EL (cell line): ENCODE measurements at places on chromosomes 5 and 9.
A peak's percentile ranks its signal among the peaks of the same experiment; 100 is the strongest.

DNA sequence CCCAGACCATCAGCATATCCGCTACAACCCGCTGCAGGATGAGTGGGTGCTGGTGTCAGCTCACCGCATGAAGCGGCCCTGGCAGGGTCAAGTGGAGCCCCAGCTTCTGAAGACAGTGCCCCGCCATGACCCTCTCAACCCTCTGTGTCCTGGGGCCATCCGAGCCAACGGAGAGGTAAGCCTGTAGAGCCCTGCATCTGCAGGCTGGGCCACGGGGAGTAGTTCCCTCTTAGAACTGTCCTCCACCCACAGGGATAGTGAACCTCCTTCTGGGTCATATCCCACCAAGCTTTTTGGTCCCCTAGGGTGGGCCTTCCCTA, 569 bp downstream of the GALT start:
- no peak for DNase-seq

DNA sequence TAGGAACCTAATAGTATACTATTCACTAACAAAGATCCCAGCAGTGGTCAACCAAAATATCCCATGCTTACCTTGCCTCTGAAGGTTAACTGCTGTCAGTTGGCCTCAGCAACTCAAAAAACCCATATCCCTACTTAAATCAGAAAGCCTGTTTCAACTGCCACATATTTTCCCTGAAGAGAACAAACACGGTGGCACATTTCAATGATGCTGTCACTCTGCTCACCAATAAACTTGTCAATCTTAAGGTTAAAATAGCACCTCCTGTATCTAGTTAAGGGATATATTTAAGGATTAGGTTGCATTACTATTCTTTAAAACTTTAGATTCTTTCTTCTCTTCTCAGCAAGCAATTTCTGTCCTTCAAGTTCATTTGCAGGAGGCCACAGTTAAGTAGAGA, 986.9 kb downstream of the CDH18 start:
- no peak for DNase-seq

DNA sequence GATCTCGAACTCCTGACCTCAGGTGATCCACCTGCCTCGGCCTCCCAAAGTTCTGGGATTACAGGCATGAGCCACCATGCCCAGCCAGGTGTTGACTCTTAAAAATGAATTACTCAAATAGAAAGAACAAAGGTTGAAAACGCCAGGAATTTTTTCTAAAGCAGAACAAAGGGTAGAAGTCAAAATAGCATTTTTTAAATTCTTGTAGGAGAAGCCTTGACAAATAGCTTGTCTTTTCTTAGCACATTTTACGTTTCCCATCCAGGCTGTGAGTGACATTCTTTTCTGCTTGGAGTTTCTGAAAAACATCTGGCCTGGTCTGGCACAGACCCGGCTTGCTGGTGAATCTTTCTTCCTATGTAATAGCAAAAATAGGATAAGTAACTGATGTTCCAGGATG, 169.4 kb upstream of the ZNF462 start:
- DNase-seq = no peak

- peak; percentile 57 for DNase-seq
Measured at GRCh38 chr9:124632077-124632621, 125.0 kb upstream of the NR5A1 start.

- no peak for DNase-seq
Measured at GRCh38 chr5:149567226-149567625, 14.1 kb upstream of the ARHGEF37 start.

DNA sequence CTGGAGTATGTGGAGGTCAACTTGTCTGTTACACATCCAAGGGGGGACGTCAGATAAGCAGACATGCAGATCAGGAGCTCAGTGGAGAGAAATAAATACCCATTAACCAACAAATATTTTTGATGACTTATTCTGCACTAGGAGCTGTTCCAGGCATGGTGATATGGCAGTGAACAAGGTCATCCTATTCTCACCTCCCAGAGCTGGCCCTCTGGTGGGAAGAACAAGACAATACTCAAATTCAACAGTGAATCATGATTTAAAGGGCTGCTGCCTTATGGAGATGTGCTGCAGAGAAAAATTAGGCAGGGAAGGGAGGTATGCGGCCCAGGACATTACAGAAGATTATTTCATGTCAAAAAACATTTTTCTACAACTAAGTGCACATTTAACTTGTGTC, 36.5 kb downstream of the SYK start:
- DNase-seq = no peak

- DNase-seq = no peak
Measured at GRCh38 chr9:89278551-89278950, 32.4 kb upstream of the CKS2 start.

- no peak for DNase-seq
Measured at GRCh38 chr5:172160506-172160905, 27.5 kb downstream of the STK10 start.

DNA sequence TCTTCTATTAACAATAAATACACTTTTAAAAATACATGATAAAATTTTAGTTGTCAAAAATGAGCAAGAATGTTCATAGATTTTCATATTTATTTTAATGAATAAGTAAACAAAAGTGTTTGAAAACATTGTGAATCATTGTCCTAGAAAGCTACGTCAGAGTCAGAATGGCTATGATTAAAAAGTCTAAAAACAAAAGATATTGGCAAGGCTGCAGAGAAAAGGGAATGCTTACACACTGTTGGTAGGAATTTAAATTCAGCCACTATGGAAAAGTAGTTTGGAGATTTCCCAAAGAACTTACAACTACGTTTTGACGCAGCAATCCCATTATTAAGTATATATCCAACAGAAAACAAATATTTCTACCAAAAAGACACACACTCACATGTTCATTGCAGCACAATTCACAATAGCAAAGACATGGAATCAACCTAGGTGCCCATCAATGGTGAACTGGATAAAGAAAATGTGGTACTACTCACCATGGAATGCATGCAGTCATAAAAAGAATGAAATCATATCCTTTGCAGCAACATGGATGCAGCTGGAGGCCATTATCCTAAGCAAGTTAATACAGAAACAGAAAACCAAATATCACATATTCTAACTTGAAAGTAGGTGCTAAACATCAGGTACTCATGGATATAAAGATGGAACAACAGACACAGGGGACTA, 49.2 kb upstream of the FBXL17 start:
- DNase-seq = peak; percentile 47

DNA sequence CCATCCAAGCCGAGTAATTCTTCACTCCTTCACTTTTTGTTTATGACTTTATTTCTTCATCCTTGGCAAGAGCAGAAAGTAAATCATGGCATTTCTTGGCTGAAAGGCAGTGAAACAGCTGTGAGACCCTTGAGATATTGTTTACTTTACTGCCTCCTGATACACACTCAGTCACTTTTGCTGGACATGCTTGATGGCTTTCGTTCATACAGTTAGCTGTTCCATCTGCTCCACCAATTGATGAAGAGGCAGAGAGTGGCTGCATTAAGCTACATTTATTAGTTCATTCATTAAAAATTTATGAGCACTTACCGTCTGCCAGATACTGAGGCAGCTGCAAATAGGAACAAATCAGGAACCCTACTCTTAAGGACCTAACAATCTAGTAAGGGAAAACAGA, 184.4 kb upstream of the OR13F1 start:
- no peak for DNase-seq

- peak; percentile 93 for DNase-seq
Measured at GRCh38 chr5:6732634-6733410, 19.6 kb downstream of the TENT4A start.

- DNase-seq = no peak
Measured at GRCh38 chr5:129853588-129853987, 50.7 kb upstream of the CHSY3 start.

DNA sequence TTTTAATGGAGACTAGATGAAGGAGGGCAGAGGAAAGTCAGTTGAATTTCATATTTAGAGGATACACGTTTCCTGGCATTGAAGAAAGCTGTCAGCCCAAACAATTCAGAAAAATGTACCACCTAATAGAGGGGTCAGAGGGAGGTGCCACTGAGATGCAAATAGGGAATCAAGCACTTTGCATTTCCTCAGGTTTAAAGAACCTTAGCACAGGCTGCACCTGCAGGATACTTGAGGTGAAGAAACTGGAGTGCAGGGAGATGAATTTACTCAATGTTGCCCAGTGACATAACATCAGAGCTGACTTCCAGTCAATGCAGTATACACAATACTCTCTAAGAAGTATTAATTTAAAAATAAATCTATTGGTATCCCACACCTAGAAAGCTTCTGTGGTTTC, 67.0 kb upstream of the MAST4 start:
- DNase-seq = no peak

- no peak for DNase-seq
Measured at GRCh38 chr9:3628239-3628638, 102.4 kb upstream of the RFX3 start.

GRCh38 chr9:103458826-103459225, 463.7 kb downstream of the CYLC2 start:
- DNase-seq = no peak

- DNase-seq = no peak
Measured at GRCh38 chr5:143678148-143678905, 133.6 kb upstream of the HMHB1 start.

DNA sequence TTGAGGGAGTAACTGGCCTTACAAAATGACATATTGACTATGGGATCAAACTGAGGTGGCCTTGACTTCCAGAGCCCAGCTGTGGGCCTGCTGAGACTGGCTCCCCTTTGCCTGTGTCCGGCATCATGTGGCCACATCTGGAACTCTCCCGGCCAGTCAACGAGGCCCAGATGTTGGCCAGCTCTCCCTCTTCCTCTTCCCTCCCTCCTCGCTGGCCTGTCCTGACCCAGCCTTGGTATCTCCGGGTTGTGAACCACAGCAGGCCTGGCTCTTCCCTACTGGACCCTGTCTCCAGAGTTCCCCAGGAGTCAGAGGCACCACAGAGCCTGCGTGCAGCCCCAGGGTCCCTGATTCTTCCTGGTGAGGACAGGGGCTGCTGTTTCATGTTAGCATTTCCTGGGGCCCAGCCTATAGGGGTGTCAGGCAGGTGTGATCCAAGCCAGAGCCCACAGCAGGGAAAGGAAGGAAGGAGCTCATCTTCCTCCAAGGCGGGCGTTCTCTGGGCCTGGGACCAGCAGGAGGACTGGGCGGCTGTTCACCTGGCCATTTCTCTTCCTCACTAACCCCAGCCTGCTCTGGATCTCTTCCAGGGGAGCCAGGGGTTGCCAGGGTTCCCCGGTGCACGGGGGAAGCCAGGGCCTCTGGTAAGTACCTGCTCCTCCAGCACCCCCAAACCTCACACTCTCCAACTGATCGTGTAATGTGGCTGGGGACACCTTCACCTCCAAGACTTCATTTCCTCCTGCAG, 81.2 kb downstream of the COL27A1 start:
- DNase-seq = no peak

DNA sequence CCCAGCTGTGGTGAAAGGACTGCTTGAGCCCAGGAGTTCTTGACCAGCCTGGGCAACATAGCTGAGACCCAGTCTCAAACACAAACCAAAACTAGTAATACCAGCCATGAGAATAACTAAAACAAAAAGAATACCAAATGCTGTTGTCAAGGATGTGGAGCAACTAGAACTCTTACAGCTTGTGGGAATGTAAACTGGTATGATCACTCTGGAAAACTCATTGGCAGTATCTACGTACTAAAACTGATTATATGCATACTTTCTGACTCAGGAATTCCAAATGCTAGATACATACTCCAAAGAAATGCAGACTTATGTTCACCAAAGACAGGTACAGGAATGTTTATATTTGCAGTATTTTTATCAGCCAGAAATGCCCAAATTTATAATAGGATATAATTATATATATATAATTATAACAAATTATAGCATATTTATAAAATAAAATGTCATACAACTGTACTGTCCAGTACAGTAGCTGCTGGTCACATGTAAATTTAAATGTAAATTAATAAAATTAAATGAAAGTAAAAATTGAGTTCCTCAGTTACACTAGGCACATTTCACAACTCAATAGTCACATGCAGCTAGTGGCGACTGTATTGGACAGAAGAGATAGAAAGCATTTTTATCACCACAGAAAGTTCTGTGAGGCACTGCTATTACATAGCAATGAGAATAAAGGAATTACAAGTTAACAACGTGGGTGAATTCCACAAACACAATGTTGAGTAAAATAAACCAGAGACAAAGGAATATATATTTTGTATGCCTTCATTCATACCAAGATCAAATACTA, 118.5 kb downstream of the GNAQ start:
- peak; percentile 19 for DNase-seq

GRCh38 chr5:53002491-53002890, 13.3 kb downstream of the ITGA2 start:
- no peak for DNase-seq

DNA sequence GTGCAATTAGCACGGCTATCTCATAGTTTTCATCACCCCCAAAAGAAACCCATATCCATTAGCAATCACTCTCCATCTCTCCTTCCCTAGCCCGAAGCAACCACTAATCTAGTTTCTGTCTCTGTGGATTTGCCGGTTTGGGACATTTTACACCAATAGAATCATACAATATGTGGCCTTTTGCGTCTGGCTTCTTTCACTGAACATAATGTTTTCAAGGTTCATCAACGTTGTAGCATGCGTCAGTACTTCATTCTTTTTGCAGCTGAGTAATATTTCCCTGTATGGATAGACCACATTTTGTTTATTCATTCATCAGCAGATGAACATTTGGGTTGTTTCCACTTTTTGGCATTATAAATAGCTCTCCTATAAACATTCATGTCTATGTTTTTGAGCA, 75.4 kb upstream of the TBC1D2 start:
- peak; percentile 67 for DNase-seq

GRCh38 chr9:28503573-28503972, 930.3 kb upstream of the C9orf72 start:
- no peak for DNase-seq

GRCh38 chr9:13446286-13446937, 166.9 kb upstream of the MPDZ start:
- DNase-seq = no peak

DNA sequence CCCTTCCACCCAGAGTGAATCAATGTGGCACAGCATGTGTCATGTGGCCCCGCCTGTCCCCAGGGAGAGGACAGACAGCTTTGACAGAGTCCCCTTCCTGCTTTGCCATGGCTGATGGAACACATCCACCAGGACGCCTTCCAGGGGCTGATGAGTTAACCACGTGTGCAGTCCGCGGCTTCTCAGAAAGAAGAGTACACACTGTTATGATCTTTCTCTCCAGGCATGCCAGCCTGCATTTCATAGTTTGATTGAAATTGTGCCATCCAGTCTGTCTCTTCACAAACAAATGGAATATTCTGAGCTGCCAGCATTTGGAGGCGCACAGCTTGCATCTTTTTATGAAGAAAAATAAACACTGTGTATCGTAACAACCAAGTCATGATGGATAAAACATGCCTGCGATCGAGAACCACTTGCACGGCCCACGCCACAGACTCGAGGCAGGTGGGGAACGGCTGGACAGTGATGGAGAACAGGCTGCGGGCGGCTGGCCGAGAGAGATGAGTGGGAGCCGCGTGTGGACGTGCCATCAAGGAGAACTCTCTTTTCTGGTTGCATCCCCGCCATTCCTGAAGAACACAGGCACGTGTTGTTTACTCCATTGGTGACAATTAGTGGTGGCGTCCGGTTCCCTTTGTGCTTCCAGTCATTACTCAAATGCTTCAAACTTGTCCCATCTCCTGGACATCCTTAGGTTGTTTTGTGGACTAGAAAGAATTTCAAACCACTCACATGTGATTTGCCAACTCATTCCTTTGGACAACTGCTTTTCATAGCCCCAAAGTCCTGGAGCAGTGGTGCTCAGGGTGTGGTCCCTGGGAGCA, 220.2 kb downstream of the AGTPBP1 start:
- no peak for DNase-seq
